HFFc6 (cell line): ENCODE measurements at places on chromosomes 6 and 20. TPM values are rescaled to one million over a fixed set of nuclear protein-coding genes. Genes with fewer than 3 reads are reported as not detected.

- DNase-seq = no peak
- H3K4me3 ChIP-seq = no peak overlapping the region
- no peaks in the 10 kb centered on the region for H3K27me3 ChIP-seq
- no peak overlapping the region for H3K27ac ChIP-seq
- peaks cover 20% of the 10 kb centered on the region for H3K4me1 ChIP-seq
Observed at GRCh38 chr6:2950713-2951112, 20.7 kb downstream of the SERPINB6 start.

- H3K27me3 ChIP-seq = peaks cover 24% of the 10 kb centered on the region
- peaks cover 17% of the 10 kb centered on the region for H3K4me1 ChIP-seq
- H3K36me3 ChIP-seq = no peaks in the 10 kb centered on the region
Observed at GRCh38 chr20:40945754-40946450, 82.7 kb upstream of the TOP1 start.

- H3K4me1 ChIP-seq = no peaks in the 10 kb centered on the region
- no peak overlapping the region for H3K4me3 ChIP-seq
- H3K36me3 ChIP-seq = no peaks in the 10 kb centered on the region
Observed at GRCh38 chr6:64185621-64186020, 550.0 kb downstream of the PHF3 start.

- no peaks in the 10 kb centered on the region for H3K27me3 ChIP-seq
- no peak for DNase-seq
- peaks cover 24% of the 10 kb centered on the region for H3K36me3 ChIP-seq
Observed at GRCh38 chr6:53917464-53917842, 122.6 kb downstream of the LRRC1 start.

Gene C20orf96
- total RNA-seq = 2.8 to 3.5 TPM (median 3.0 TPM) in 3 replicates

Gene ARMC12
- 0.17 to 0.21 TPM in 2 of 3 replicates, not detected in the other for total RNA-seq
